Renal cortex interstitium (tissue), 15 donors: ENCODE measurements at places on chromosomes 5 and 9.
A peak's percentile ranks its signal among the peaks of the same experiment; 100 is the strongest.

DNA sequence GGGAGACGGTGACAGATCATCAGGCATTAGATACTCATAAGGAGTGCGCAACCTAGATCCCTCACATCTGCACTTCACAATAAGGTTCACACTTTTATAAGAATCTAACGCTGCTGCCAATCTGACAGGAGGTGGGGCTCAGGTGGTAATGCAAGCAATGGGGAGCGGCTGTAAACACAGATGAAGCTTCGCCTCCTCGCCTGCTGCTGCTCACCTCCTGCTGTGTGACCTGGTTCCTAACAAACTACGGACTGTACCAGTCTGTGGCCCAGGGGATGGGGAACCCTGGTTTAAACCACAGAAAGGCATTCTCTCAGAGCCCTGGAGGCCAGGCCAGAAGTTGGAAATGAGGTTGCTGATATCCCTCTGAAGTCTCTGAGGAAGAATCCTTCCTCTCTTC lies 323.6 kb downstream of the DRD1 start:
- DNase-seq = no peak

DNA sequence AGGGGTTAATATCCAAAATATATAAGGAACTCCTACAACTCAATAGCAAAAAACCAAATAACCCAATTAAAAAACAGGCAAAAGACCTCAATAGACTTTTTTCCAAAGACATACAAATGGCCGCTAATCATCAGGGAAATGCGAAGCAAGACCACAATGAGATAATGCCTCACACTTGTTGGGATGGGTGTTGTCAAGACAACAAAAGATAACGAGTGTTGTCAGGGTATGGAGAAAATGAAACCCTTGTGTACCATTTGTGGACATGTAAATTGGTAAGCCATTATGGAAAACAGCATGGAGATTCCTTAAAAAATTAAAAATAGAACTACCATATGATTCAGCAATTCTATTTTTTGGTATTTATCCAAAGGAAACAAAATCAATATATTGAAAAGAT lies 620.2 kb downstream of the ACTL7B start:
- no peak for DNase-seq

DNA sequence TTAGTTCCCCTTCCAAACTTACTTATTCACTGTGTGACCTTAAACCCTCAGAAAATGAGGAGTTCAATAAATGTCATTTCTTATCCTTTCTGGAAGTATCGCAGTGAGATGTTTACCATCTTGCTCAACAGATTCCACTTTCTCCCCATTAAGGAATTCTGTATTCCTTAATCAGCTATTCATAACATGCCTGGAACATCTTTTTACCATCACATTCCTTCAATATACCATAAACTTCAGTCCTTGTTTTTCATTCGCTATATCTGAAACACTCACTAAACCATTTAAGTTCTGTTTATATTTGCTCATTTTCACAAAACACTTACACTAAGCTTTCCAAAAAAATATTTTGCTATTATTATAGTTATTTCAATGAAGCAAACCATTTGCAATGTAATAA lies 1158.6 kb downstream of the CDH12 start:
- DNase-seq = no peak

- DNase-seq = no peak
These were observed 20.9 kb downstream of the NDUFA8 start for GRCh38 chr9:122138560-122139268.

DNA sequence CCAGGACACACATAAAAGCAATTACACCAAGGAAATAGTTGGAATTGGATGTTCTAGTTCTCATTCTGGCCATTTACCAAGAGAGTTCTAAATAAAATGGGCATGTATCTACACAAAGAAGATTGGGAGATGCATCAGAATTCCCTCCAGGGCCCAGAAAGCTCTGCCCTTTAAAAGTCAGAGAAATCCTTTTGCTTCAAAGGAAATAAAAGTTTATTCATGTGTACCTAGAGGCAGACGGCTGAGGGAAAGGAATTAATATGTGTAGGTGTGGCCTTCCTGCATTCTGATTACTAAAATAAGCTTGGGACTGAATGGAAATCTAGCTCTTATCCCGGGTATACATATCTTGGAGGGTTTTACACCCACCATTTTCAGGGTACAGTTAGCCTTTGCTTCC lies 719.4 kb downstream of the SEMA5A start:
- DNase-seq = no peak

GRCh38 chr5:54383225-54383901 lies 72.1 kb upstream of the HSPB3 start:
- DNase-seq = no peak

GRCh38 chr5:82421119-82421518 lies 143.0 kb upstream of the RPS23 start:
- no peak for DNase-seq

- DNase-seq = no peak
These were observed 25.0 kb upstream of the OCLN start for GRCh38 chr5:69467442-69468225.

DNA sequence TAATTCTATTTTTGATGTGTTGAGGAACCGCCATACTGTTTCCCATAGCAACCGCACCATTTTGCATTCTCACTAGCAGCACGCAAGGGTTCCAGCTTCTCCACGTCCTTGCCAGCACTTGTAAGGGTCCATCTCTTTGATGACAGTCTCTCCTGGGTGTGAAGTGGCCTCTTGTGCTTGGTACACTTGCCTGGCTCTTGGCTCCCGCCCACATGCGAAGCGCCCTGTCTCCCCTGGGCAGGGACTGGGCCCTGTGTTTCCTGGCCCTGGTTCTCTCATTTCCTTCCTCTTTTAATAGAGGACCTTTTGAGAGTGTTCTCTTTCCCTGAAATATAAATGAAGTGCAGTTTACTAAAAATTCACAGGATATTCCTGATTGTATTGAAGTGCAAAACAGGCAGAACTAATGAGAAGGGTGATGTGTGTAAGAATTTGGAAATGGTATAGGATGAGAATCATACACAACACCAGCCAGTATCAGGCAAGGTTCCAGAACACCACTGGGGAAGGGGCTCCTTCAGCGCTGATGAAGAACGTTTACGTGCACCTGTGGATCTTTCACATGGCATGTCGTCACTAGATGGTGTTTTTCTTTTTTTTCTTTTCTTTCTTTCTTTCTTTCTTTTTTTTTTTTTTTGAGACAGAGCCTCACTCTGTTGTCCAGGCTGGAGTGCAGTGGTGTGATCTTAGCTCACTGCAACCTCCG lies 73.0 kb downstream of the EHMT1 start:
- DNase-seq = no peak

GRCh38 chr5:62077823-62078550 lies 228.0 kb upstream of the KIF2A start:
- DNase-seq = no peak

DNA sequence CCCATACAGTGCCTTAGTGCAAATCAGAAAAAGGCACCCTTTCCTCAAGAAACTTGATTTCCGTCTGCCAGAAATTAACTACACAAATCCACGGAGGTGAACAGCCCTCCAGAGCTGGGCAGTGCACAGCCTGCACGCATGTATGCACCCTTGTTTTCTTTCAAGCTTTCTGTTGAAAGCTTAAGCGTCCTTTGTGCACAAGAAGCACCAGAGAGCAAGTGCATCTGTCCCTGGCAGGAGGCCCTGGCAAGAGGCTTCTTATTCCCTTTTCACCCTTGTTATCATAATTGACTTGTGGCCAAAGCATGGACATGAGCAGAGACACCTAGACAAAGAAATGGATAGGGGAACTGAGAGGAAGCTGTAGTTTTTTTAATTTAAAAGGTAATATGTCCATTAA lies 47.4 kb upstream of the ATG10 start:
- no peak for DNase-seq

DNA sequence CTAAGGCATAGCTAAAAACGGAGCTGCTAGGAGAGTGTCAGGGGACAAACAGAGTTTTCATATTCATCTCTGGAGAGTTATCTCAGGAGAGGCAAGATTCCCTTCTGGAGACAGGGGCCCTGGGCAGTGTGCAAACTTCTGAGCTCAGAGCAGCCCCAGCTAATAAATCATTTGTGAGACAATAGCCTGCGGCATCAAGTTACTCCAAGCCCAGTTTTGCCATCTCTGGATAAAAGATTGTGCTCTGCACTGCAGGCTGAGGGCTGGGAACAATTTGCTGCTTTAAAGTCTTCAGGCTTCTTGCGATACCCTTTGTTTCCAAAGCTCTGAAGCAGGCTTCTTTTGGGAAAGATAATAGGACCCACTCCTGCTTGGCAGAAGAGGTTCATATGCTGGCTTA lies 164.3 kb upstream of the BRINP1 start:
- no peak for DNase-seq

GRCh38 chr5:61991866-61992265 lies 314.1 kb upstream of the KIF2A start:
- DNase-seq = no peak

DNA sequence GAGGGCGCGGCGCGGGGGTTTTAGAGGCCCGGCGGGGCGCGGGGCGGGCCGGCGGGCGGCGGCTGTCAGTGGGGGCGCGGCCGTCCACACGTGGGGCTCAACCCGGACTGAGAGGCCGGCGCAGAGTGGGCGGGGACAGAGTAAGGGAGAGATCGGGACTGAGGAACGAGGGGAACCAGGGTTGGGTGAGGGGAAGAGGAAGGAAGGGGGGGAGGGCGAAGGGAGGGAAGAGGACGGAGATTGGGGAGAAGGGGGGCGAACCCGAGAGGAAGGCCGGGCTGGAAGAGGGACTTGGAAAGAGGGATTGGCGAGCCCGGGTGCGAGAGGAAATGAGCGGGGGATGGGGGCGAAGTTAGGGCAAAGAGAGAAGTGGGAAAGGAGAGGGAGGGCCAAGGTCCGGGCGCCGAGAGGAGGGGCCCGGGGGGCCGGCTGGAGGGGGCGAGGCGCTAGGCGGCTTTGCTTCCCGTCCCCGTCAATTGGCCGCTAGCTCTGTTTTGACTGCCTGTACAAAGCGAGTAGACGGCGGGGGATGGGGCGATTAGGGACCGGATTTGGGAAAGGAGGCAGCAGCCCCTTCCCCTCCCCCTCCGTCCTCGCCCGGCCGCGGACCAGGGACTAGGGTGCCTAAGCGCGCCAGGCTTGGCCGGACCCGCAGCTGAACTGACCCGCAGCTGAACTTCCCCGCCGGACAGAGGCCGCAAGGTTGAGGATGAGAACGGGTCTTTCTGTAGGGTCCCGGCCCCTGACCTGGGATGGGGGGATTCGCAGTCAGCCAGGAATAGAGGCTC lies 399 bp upstream of the FBN2 start:
- peak; percentile 85 for DNase-seq

DNA sequence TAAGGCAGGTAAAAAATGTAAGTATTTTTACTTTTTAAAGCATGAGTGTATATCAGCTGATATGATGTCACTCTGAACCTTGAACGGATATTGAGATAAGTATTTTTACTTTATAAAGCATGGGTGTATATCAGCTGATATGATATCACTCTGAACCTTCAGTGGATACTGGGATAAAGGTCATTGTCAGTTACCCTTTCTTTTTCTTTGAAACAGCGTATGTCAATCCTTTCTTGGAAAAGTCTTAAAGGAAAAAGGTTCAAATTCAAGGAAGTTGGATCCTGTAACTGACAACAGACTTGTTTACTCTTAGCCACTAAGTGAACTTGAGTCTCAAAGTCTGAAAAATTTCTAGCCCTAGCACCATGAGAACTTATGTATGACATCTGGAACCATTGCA lies 61.7 kb upstream of the IFNK start:
- no peak for DNase-seq

- no peak for DNase-seq
These were observed 23.4 kb downstream of the UBAC1 start for GRCh38 chr9:135937521-135938489.

DNA sequence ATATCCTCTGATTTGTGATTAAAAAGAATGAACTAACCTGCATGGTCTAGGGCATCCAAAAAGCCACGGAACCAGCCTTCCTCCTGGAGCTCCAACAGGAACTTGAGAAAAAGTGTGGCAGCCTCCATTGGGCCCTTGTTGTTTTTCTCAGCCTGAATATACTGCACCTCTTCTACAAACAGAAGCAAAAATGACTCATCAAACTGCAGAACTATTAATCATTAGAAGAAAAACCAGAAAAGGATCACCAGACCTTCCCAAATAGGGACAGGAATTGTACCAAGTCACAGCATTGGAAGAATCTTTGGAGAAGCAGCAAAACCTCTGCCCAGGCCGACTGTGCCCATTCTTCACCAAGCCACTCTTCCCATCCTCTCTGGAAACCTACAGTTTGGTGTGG lies 25.2 kb downstream of the RIGI start:
- DNase-seq = no peak

DNA sequence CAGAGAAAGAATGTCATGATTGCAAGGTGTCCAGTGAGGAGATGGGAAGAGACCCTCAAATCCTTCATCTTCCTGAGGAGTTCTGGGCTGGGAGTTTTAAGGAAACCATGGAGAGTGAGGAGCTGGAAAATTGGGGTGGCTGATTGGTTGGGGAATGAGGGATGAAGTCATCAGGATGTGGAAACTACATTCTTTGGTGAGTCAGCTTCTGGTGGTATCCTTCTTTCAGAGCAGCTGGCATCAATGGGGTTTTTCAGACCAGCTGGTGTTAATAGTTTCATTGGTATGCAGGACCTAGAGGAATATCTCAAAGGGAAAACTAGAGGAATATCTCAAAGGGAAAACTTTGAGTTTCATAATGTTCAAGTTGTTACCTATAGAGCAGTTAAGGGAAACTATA lies 45.2 kb downstream of the RNF180 start:
- no peak for DNase-seq

GRCh38 chr9:89435071-89435823 lies 62.7 kb downstream of the SEMA4D start:
- no peak for DNase-seq

DNA sequence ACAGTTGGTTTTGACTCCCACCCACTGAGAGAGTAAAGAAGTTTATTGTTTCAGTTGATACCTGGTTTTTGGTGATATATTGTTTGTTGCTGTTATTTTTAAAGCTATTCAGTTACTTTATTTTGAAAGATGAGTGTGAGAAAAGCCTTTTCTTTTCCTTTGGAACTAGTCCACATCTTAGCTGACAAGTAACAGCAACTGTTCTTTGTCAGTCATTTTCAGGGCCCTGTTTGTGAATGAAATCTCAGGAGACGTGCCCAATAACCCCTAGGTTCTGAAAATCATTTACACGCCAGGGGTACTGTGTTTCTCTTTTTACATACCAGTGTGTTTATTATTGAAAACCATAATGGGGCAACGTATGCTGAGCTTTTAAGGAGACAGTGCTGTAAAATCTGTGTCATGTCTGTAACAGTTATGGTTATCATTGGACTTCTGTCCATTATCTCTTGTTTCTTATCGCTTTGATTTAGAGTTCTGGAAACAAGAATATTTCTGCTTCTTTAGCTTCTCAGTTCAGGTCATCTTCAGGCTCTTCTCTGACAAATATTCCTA lies 75.0 kb downstream of the LIX1 start:
- DNase-seq = no peak

GRCh38 chr5:80782626-80783025 lies 127.8 kb upstream of the DHFR start:
- DNase-seq = no peak

DNA sequence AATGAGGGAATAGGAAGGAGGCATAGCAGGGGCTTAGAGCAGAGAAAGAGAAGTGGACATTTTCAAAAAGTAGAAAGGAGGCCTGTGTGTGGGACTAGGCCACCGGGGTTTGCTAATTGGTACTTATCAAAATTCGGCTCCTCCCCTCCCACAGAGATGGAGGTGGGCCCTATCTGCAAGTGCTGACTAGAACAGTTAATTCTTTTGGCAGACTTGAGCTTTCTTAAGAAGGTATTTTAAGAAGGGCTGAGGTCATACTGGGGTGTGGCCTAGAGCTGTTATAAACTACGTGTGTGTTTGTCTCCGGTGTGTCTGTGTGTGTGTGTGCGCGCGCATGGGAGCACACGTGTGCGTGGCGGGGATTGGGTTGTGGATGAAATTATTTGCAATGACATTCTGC lies 1086.5 kb downstream of the EFNA5 start:
- no peak for DNase-seq
